Activated T-cell treated with anti-CD3 and anti-CD28 coated beads, Interleukin-2, amount 50 U/mL, for 1 hour (primary cell): ENCODE measurements at places on chromosomes 7 and 10.
A peak's percentile ranks its signal among the peaks of the same experiment; 100 is the strongest.

- no peak for DNase-seq
Observed at GRCh38 chr7:135791543-135792362, 43.1 kb upstream of the FAM180A start.

DNA sequence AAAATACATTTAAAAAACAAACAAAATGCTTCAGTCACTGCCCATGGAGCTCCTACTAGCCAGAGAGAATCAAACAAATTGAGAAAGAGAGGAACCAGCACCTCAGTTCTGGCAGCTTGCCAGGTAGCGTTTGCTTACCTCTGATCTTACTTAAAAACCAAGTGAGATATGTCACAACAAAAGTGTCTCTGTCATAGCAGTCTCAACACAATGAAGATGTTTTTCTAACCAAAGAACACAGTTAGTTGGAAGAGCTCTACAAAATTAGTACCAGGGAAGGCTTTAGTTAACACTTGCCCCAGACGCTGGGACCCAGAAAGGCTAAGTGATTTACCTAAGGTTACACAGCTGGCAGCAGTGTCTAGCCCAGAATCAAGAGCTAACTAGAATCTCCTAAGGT is 3.4 kb downstream of the DOCK4 start:
- peak; percentile 32 for DNase-seq

DNA sequence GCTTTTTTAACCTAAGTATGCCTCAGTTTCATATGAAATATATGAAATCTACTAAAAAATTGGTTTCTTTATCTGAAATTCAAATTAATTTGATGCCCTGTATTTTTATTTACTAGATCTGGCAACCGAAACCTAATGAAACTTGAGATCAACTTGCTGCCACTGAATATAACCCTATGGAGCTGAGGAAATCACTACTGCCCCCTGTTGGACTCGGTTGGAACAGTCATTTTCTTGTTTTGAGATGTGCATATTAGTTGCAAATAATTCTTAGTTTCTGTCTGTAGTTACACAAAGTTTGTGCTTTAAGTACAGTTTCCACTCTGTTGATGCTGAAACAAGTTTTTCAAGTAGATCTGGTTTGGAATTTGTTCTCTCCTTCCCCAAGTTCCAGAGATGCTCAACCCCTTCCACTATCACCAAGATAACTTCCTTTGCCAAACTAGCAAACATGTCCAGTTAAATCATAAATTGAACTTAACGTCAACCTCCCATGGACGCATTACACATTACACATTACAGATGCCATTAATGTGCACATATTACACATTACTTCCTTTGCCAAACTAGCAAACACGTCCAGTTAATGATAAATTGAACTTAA is 22.2 kb upstream of the EXOC4 start:
- no peak for DNase-seq

DNA sequence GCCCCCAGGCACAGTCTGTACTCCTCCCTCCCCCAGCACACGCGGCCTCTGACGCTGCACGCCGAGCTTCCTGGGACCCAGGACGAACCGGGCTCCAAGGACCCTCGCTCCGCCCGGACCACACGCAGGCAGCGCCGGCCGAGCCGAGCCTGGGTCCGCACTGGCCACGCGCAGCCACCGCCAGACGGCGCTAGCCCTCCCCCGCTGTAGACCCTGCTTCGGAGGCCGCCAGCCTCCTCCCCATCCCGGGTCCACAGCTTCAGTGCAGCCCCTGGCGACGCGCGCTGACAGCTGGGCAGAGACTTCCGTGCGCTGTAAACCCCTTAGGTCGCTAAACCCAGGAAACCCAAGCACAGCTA is 936 bp upstream of the TCERG1L start:
- DNase-seq = no peak

GRCh38 chr10:128049226-128050120 is 76.8 kb downstream of the MKI67 start:
- DNase-seq = no peak

DNA sequence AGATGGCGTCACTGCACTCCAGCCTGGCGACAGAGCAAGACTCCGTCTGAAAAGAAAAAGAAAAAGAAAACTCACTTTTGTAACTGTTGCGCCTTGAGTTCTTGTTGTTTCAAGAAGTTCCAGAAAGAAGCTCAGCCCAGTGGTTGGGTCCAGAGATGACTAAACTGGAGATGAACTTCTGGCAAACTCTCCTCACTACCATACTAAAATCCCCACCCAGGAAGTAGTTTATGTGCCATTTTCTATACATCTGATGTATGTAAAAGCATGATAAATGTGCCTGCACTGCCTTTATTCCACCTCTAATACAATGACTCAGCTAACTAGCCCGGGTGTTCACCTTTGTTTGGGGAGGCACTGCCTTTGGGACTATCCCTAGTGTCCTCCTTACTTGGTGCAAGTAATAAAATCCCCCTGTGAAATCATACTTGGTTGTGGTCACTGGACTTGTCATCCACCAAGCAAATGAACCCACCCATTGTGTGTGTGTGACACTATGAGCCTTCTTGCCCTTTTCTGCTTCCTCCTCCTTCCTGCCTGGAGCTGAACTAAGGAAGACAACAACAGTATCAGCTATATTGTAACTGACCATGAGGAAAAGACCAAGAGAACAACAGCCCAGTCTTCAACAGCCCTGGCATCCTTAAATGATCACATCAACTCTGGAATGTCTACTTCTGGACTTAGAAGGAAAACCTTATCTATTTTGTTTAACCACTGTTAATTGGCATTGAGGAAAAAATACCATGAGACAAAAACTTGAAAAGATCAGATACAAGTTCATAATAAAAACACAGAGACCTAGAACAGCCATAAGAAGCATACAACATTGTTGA is 33.6 kb downstream of the JMJD1C start:
- DNase-seq = no peak

DNA sequence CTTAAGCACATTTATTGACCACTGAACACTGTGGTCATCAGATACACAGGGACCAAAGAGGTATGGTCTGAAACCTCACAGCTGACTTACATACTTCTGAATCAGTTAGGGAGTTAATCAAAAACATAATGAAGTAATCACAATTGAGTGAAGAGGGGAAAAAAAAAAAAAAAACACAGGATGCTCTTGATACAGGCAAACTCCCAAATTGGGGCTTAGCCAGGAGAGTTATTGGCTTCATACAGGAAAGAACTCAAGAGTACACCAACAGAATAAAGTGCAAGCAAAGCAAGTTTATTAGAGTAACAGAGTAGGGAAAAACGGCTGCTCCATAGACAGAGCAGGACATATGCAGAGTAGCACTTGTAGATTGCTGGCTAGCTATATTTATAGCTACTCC is 917.0 kb downstream of the CNTNAP2 start:
- DNase-seq = no peak
